B cell (primary cell): ENCODE measurements at places on chromosomes 1 and 21. TPM values are rescaled to one million over a fixed set of nuclear protein-coding genes. Genes with fewer than 3 reads are reported as not detected.

The CAMK2N1 gene
- polyA plus RNA-seq = 0.49 and 0.74 TPM in 2 replicates

The ARHGEF16 gene
- 0.13 TPM in 1 of 2 replicates, not detected in the other for polyA plus RNA-seq

The OBSCN gene
- polyA plus RNA-seq = 10.0 and 16.7 TPM in 2 replicates

GRCh38 chr1:61287014-61287413 is 204.7 kb downstream of the NFIA start:
- DNase-seq = no peak

The OR2T2 gene
- 0.19 and 0.48 TPM in 2 replicates for polyA plus RNA-seq

The VANGL2 gene
- 0.48 and 0.75 TPM in 2 replicates for polyA plus RNA-seq

GRCh38 chr1:39474810-39475209 is 16.6 kb upstream of the BMP8A start:
- DNase-seq = no peak

The FAM163A gene
- polyA plus RNA-seq = not detected in 2 replicates

GRCh38 chr1:244083383-244083943 is 32.4 kb downstream of the ZBTB18 start:
- DNase-seq = no peak

GRCh38 chr1:67855444-67855843 is 22.2 kb upstream of the GNG12 start:
- DNase-seq = no peak

DNA sequence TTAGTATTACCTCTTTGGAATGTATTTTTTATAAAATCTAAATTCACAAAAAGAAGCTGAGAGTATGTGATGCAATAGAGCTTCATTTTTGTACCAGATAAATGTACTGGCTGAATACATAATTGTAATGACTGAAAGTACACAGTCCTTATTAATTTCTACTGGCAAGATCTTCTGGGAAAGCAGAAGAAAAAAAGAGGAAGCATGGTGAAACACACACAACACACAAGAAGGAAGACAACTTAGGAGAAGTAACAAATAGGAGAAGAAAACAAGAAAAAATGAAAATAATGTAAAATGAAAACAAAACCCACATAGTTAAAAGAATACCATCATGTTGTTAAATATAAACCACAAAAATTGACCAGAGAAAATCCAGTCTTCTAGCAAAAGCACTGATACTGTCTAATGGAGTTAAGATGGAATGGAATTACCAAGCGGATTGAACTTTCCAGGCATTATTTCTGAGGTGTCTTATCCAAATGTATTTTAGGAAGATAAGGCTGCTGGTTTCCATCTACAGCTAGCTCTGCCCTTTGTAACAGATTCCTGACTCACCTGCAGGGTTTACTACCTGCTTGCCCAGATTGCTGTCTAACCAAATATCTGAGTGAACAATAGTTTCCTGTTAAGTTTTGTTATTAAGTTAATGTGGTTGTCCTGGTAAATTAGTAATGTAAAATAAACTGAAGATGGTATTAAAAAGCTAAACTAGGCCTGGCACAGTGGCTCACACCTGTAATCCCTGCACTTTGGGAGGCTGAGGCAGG is 4.5 kb upstream of the COP1 start:
- DNase-seq = no peak

GRCh38 chr1:208153386-208153785 is 90.8 kb downstream of the PLXNA2 start:
- no peak for DNase-seq

The RIMS3 gene
- 0.78 and 1.1 TPM in 2 replicates for polyA plus RNA-seq

- DNase-seq = no peak
Observed at GRCh38 chr1:218771931-218772330, 401.7 kb upstream of the LYPLAL1 start.

DNA sequence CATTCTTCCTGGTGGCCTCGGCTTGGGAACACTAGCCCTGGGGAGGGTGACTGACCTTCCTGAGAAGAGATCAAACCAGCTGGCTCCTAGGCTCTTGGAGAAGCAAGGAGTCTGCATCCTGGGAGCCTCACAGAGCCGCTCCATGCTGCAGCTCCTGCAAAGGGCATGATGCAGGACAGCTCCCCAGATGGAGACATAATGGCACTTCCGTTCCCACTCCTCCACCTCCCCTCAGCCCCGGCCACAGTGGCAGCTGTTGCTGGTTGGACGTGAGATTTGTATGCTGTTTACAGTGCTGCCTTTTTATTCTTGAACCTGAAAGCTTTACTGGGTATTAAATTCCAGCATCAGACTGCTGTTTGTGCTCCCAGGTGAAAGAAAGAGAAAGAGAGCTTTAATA is 83.7 kb upstream of the CTTNBP2NL start:
- no peak for DNase-seq

DNA sequence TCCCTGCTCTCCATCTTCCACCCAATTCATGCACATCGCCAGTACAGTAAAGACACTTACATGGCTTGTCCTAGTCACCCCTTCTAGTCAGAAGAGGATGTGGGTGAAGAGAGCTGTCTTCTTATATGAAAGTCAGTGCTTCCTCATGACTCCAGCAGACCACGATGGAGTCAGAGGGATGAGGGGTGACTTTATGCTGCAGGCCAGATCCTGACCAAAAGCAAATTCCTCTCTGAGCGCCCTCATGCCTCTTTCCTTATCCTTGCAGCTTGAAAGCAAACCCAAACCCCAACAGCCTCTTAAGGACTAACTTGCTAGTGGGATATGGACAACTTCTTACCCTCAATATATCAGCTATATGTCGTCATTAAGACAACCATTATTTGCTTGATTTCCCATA is 348.2 kb upstream of the DUSP10 start:
- no peak for DNase-seq

The SLC9C2 gene
- not detected in 2 replicates for polyA plus RNA-seq

DNA sequence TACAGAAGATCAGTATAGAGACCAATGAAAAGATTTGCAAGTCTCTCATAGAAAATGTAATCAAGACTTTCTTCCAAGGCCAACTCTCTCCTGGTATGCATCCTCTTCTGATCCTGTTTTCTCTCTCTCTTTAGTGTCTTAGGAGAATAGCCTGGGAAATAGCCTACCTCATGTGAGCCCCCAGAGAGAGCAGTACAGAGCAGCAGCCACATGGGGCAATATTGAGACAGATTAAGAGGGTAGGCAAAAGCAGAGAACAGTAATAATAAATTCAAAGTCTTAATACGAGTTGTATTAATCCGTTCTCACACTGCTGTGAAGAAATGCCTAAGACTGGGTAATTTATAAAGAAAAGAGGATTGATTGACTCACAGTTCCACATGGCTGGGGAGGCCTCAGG is 61.4 kb downstream of the RNASEL start:
- no peak for DNase-seq

The AMY2B gene
- 32.6 and 48.3 TPM in 2 replicates for polyA plus RNA-seq

The AMY1C gene
- polyA plus RNA-seq = not detected in 2 replicates

GRCh38 chr1:47241114-47242113 is 9.4 kb upstream of the TAL1 start:
- DNase-seq = no peak

DNA sequence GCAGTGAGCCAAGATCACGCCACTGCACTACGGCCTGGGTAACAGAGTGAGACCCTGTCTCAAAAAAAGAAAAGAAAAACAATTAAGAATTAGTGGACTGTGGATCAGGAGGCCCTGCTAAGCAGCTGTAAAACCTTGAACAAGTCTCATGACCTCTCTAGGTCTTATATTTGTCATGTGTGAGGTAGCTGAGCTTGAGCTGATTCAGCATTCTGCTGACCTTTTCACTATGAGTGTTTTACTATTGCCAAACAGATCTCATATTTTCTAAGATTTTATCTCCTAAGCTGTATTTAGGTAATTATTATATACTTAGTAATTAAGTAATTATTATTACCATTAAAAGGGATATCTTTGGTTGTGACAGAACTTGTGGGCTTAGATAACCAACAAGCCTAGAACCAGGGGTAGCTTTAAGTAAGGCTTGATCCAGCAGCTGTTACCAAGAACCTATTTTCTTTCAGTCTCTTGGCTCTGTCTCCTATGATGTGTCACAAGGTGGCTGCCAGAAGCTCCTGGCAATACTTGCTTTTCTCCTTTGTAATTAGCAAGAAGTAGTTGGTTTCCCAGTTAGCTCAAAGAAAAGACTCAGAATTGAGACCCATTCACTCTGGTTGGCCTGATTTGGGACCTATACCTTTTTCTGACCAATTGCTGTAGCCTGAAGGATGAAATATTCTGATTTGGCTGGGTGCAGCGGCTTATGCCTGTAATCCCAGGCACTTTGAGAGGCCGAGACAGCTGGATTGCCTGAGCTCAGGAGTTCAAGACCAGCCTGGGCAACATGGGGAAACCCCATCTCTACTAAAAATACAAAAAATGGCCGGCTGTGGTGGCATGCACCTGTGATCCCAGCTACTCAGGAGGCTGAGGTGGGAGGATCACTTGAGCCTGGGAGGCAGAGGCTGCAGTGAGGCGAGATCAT is 8.5 kb upstream of the ZC3H12A start:
- no peak for DNase-seq

The PTPN7 gene
- 37.5 and 53.0 TPM in 2 replicates for polyA plus RNA-seq

GRCh38 chr21:35677298-35677841 is 383.0 kb downstream of the SETD4 start:
- DNase-seq = no peak

DNA sequence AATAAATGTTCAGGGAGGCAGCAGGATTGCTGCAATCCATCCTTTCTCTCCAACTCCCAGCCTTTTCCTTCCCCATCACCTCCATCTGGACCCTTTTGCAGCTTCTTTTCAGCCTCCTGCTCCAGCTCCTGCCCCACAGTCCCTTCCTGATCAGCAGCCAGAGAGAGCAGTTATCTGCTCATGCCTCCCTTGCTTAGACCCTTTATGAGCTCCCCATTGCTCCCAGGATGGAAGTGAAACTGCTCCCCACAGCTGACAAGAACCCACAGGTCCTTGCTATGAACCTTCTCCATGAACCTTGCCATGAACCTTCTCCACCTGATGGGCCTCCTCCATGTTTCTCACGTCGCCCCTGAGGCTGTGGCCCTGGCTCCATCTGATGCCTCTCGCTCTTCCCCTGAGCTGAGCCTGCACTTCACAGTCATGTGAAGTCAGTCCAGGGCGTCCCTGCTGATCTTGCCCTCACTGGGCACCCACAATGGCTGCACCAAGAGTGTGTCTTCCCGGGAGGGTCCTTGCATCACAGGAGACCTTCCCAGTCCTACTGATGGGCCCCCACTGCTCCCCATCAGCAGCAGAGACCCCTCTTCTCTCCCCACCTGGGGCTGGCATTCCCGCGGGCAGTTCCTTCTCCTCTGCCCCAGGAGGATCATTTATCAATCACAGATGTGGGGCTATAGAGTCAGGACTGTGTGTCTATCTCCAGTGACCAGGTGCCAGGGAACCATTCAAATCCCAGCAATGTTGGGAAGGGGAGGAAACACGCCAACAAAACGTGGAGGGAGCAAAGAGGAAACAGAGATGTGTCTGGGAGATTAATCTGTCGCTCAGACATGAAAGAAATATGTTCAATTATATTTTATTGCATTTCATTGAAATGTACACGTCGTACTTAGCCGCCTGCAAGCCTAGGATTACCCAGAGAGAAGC is 73.1 kb downstream of the MATN1 start:
- no peak for DNase-seq

GRCh38 chr1:245987219-245987545 is 519.9 kb downstream of the SMYD3 start:
- DNase-seq = no peak

The IGSF3 gene
- polyA plus RNA-seq = not detected in 2 replicates

DNA sequence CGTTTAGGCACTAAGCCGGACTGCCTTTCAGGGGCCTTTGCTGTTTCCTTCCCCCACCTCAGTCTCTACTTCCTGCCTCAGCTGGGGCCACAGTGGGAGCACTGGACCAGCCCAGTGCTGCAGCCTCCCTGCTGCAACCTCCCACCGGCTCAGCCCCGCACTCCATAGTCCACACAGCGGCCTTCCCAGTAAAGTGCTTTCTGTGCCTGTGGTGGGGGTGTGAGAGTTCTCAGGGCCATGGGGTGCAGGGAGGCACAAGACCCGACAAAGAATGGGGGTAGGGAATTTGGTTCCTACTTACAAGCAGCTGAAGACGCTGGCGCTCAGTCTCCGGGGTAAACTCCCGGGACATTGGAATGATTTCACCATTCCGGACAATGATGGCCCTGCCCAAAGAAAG is 3.5 kb downstream of the PPM1J start:
- DNase-seq = no peak

DNA sequence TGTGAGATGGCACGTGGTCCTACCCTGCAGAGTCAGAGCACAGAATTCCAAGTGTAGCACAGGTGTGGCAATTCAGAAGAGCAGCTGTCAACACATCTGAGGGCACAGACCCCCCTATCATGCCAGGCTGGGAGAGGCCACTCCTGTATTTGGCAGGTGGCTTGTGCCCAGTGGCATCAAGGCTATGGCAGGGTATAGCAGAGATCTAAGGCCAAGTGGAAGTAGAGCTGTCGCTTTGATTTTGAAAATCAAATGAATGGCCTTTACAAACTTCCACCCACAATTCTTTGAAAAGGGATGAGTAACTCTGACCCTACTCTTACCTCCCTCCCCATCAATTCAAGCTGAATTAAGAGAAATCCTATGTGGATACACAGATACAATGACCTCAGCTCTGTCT is 13.4 kb downstream of the C1orf116 start:
- DNase-seq = no peak

DNA sequence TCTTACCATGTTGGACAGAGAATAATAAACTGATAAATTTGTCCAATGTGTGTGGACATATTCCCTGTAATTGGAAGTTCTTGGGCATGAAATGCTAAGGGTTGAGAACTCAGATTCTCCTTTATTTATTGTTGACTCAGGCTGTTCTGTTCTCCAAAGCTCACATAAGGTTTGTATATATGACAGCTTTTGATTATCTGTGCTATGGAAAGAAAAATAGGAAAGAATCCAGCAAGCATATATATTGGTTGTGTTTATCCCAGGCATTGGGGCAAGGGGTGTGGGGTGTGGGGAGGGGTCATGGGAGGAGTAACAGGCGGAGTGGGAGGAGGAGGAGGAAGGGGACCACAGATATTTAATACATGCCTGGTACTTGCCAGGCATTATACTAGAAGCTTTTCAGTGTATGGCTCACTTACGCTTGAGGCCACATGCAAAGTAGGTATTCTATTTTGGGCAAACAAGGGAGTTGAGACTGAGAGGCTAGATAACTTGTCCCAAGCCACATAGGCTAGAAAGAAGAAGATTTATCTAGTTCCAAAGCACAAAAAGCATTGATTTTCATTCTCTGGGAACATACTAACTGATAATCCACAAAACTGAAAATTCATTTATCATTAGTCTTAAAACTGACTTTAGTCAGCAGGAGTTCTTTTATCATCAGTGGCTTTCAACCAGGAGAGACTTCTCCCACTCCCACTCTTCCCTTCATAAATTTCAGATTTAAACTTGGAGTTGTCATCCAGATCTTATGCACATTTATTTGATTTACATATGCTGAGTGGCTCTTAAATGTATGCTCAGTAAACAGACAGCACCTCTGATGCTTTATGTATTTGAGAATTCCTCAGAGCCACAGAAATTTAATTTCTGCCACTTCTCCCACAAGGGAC is 27.2 kb downstream of the NGF start:
- DNase-seq = no peak

- DNase-seq = no peak
Observed at GRCh38 chr1:225409051-225409450, 18.8 kb downstream of the LBR start.

DNA sequence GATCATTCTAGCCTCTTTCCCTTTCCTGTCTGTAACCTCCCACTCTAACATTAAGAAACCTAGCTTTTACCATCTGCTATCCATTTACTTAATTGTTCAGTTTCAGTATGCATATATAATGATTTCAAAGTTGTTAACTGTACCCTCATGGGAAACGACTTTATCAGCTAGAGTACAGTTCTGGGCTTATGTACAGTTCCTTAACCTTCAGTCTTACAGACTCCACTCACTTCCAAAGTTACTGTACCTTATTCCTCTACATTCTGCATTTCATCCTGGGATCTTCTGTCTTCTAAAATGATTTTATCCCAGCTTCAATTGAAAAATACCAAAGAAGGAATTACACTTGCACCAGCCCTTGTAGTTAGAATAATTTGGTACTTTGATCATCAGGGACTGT is 108.7 kb upstream of the KCNE2 start:
- no peak for DNase-seq
